ENCODE measurements at places on chromosomes 4 and X.

GRCh38 chr4:147381749-147382148 lies 99.1 kb upstream of the EDNRA start:
- no peak for DNase-seq

DNA sequence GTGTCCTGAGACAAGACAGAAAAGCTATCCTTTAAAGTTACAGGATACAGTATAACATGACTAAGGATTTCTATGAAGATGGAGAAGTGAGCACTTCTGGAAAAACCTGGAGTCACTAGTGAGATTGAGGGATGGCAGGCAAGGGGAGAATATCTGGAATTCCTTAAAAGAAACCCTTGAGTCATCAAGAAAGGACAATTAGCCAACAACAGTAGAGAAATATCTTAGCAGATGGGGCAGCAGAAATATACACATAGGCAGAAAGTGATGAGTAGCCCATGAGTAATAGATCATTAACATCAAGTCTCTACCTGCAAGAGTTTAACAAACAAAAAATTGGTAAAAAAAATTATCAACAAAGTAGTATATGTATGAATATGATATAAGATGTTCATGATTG lies 858.8 kb upstream of the FRG1 start:
- no peak for DNase-seq

DNA sequence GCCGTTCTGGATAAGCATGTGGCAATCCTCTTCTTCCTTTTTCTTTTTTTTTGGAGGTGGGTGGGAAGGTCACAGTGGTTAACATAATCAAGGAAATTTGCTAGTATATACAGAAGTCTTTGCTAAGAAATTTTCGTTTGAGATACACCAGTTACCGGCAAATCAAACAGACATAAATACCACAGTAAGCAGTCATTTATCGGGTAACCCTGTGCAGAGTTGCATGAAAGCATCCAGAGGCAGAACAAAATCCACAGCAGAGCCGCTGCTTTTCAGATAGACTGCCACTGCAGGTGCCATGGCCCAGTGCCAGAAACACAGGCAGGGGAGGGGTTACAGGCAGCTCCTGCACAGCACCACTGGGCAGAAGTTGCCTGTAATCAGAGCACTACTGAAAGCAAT lies 179.1 kb upstream of the MAB21L2 start:
- no peak for DNase-seq

DNA sequence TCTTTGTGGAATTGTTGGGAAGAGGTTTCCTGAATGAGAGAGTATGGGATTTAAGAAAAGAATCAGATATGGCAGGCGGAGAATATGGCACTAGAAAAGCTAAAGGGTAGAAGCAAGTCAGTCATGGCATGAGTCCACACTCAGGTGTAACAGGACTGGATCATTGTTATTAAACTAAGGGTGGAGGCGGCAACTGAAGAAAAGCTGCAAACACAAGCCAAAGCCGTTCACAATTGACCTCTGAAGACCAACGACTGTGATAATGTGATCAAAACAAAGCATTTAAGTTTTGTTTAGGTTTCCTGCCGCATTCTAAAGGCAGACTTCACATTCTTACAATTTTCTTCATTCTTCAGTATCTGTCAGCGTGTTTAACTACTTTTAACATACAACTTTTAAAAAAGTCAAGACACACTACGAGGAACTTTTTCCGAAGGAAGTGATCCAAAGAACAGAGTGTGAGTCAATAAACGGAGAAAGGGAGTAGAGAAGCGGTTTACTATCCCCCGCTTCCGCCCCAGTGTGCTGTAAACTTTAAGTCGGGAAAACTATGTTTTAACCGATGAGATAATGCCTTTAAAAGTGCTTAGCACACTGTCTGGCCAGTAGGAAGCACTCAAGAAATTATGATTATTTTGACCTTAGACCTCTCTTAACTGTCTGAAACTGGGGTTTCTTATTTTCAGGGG lies 909 bp upstream of the SLAIN2 start:
- no peak for DNase-seq

GRCh38 chr4:1448589-1449420 lies 42.6 kb upstream of the NKX1-1 start:
- no peak for DNase-seq

DNA sequence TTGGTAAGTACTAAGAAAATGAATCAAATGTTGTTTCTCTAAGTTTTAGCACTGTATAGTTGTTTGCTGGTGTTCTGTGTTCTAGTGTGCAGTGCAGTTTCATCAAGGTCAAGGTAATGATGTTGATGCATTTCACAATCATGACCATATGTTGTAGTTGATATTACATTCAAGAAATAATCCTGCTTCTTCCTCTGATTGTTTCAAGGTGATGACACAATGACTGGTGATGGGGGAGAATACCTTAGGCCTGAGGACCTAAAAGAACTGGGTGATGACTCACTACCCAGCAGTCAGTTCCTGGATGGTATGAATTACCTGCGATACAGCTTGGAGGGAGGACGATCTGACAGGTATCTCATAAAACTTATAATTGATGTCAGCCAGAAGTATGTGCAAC lies 261.6 kb downstream of the ANK2 start:
- no peak for DNase-seq

DNA sequence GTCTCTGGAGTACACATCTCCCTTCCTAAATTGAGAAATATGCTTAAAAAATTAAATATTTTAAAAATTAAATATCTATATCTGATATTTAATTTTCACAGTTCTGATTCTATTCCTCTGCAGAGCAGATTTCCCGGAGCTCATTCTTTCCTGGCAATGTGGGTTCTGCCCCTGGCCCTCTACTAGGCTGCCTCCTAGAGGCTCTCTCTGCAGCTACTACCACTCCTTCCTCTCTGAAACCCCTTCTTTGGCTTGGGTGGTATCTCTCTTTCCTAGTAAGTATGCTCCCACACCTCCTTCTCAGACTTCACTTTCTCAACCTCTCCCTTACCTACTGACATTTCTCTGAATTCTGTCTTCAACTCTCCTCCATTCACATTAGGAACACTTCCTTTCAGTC lies 45.3 kb downstream of the RPGR start:
- DNase-seq = no peak

DNA sequence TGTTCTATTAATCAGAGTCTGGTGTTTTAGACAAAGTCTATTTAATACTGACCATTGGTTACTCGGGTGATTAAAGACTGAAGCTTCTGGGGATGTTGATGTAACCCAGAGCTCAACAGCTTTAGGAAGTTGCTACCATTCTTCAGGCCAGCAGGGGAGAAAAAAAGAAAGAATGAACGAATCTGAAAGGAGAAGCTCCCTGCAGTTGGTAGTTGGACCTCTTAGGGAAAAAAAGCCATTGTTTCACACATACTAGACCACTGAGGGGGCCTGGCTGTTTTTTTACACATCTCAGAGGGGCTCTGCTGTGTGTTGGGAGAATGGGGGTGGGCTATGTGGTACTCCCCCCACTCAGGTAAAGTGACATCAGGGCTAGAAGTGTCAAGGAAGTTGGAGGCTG lies 378.9 kb downstream of the KCNIP4 start:
- no peak for DNase-seq

DNA sequence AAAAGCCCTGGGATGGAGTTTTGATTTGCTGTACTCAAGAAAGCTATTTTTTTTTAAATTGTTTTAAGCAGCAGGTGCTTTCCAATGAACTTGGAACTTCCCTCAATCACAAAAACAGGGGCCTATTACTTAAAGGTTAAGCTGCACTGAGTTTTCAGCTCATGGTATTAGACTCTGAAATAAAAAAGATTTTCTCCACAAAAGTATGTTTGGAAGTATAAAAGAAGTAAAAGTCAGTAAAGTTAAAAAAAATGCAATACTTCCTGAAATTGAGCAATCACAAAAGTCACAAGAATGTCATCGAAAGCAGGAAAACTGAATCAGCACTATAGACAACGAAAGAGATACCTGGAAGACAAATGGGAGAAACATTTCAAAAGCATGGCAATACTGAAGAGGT lies 38.9 kb upstream of the PLAC8 start:
- DNase-seq = no peak

DNA sequence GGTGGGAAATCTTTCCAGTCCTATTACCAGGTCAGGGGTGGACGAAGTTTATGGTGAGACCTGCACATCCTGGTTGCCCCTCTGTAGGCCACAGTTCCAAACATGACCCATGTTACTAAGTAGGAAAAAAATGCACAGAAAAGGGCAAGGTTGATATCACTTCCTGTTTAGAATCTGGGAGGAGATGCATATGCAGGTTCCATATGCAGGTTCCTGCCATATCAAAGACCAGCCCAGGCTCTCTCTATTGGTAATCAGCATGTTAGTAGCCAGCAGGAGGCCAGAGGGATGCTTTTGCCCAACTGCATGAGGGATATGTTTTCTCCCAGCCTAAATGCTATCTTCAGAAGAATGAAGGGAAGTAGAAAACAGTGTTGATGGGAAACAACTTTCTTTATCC lies 657.2 kb downstream of the ANKRD50 start:
- no peak for DNase-seq

- no peak for DNase-seq
Measured at GRCh38 chrX:112830540-112830939, 10.1 kb downstream of the AMOT start.

GRCh38 chr4:112377171-112377570 lies 80.0 kb downstream of the ALPK1 start:
- DNase-seq = no peak

- DNase-seq = no peak
Measured at GRCh38 chrX:74431797-74432196, 10.5 kb downstream of the SLC16A2 start.

DNA sequence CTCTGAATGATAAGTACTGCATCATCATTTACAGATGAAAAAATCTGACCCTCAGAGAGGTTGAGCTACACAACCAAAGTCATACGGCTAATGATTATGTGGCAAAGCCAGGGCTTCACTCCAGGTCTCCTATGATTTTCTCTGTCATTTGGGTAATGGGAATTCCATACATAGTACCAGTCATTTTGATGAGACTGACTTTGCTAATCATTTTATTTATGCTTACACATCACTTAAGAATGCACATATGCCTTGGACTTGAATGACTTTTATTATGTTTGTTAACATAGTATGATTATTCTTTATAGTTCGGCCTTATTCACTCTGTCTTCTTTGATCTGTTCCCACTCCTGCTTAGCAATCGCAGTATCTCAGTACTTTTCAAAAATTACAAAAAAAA lies 255.1 kb upstream of the GPRIN3 start:
- no peak for DNase-seq

- DNase-seq = no peak
Measured at GRCh38 chr4:143337600-143338287, 1.1 kb downstream of the GAB1 start.

DNA sequence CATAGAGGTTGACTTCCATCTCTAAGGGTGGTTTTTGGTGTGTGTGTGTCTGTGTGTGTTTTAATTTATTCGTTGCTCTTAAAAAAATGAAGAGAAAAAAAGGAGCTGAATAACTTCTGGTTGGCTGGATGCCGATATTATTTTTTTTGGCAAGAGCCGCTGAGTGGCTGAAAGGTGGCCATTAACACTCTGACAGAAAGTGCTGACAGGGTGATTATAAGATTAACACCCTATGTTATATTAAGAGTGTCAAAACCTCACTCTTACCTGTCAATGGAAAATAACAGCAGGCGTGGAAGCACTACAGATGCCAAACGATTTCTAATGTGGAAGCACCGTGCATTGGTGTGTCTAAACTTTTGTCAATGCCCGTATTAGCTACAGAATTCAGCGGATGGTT lies 622.5 kb downstream of the ANKRD50 start:
- no peak for DNase-seq

DNA sequence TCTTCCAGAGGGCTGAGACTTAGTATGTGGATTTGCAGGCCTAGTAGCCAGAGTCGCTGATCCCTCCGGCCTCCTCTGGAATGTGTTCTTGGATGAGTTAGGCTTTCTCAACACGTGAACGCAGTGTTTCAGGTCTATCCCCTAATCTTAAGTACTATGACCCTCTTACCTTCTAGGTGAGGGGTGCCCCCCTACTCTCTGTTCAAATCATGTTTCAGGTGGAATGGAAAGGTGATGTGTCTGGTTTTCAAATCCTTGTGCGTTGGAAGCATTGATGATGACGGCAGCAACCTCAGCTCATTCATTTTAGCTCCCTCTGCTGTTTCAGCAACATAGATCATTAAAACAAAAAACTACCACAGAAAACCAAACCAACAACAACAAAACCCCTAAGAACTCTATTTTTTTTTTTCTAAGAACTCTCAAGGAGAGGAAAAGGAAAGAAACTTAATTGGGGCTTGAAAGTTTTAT lies 56.4 kb downstream of the RWDD4 start:
- DNase-seq = no peak

DNA sequence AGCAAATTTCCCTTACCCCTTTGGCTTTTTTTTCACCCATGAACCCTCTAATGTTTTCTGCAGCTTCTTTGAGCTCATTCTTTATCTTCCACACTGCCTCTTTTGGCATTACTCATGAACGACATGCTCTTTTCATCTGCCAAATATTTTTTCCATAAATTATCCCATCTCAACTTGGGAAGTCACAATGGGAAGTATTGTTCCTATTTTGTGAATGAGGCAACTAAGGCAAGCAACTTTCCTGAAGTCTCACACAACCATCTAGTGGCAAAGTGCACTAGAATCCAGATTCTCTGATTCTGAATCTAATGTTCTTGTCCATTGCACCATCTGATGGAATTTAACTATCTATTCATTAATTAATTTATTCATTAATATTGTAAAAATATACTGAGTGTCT lies 625 bp downstream of the RTL9 start:
- DNase-seq = no peak

- no peak for DNase-seq
Measured at GRCh38 chrX:107741404-107741790, 34.2 kb downstream of the TSC22D3 start.

GRCh38 chrX:10398215-10398614 lies 222.2 kb downstream of the MID1 start:
- DNase-seq = no peak

DNA sequence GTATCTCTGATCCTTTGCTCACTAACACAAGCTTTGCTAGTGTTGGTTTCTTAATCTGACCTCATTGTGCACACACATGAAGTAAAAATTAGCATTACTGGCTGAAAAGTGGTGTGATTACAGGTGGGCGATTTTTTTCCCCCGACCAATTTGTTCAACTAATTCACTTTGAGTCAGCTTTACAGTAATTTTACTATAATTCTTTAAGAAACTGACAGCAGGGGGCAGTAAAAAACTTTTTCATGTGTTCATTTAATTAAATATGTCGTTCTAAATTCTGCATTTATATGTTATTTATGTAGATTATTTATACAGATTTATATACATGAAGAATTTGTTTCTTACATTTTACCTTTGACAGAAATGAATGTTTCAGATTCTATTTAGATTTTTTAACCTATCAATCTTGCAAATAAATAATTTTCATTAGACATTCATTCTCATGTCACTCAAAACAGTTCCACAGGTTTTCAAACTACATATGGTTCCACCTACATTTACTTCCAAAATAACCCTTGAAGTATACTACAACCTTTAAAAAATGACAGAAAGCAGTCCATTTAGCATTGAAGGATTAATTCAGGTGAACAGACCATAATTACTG lies 17.5 kb downstream of the PALLD start:
- DNase-seq = no peak

- no peak for DNase-seq
Measured at GRCh38 chr4:80213117-80213815, 16.0 kb downstream of the PRDM8 start.

Data from stimulated activated CD8-positive, alpha-beta memory T cell treated with anti-CD3 and anti-CD28 coated beads, Interleukin-7, amount 100 ng/mL, for 1 hour (primary cell).